ENCODE measurements at places on chromosomes 4 and X. TPM values are rescaled to one million over a fixed set of nuclear protein-coding genes. Genes with fewer than 3 reads are reported as not detected.

DNA sequence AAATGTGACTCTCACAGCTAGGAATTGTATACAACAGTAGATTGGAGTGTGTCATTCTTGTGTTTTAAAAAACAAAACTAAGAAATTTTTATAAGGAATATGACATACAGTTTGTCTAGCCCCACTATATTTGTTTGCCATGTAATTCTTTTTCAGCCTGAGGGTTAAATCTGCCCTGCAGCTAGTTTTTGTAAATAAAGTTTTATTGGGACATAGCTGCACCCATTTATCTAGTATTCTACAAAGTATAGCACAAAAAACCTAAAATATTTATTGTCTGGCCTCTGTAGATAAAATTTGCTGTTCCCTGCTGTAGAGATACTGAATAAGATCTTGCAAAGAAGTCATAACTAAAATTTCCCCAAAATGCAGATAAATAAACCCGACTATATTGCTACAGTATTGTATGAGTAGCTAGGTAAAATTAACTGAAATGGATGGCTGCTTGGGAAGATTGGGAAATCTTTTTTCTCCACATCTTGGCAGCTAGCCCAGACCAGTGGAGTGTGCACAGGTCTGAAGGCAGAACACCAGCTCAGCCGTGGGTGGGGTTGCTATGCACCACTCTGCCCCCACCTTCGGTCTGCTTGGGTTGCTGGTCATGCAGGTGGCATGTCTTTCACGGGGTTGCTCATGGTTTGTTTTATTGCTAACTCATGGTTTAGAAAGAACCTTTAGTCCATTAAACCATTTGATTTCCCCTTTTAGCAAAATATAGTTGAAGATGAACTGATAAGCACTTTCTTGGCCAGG lies 127.9 kb downstream of the KLHL8 start:
- no peak overlapping the region for H3K4me3 ChIP-seq
- peaks cover 3% of the 10 kb centered on the region for H3K4me1 ChIP-seq
- H3K27me3 ChIP-seq = no peaks in the 10 kb centered on the region
- no peak for DNase-seq
- no peaks in the 10 kb centered on the region for H3K36me3 ChIP-seq

DNA sequence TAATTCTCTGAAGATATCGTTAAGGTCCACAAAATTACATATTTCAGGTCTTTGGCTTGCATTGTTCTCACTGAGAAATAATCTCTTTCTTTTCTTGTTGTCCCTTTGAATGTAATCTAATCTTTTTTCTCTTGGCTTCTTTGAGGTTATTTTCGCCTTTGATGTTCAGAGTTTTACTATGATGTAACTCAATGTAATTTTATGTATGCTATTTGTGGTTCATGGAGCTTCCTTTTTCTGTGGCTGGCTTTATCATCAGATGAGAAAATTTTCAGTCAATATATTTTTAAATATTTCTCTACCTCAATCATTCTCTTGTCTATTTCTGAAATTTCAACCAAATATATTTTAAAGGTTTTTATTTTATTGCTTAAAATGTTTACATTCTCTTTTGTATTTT lies 672.2 kb downstream of the TRAM1L1 start:
- no peak overlapping the region for H3K27ac ChIP-seq
- no peak for DNase-seq
- H3K4me1 ChIP-seq = no peaks in the 10 kb centered on the region
- H3K36me3 ChIP-seq = no peaks in the 10 kb centered on the region
- no peaks in the 10 kb centered on the region for H3K27me3 ChIP-seq
- no peak overlapping the region for H3K4me3 ChIP-seq

DNA sequence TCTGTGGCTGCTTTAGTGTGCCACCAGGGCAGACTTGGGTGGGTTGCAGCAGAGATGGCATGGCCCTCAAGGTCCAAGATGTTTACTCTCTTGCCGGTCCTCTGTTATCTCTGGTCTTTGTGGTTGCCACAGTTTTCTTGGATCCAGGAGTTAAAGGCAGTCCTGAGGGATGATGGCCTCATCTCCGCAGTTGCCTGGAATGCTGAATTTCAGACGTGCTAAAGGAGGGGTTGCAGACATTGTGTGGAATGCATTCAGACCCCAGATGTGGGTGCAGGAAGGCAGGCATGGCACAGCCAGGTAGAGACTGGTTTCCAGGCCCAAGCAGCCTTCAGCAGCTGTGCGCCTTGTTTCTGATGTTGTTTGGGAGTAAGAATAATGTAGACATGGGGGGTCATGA lies 64.4 kb downstream of the TBL1X start:
- no peaks in the 10 kb centered on the region for H3K36me3 ChIP-seq
- H3K4me3 ChIP-seq = no peak overlapping the region

GRCh38 chrX:111164728-111165127 lies 68.7 kb downstream of the PAK3 start:
- DNase-seq = no peak
- no peaks in the 10 kb centered on the region for H3K4me1 ChIP-seq
- no peaks in the 10 kb centered on the region for H3K36me3 ChIP-seq
- no peak overlapping the region for H3K27ac ChIP-seq
- no peak overlapping the region for H3K4me3 ChIP-seq
- H3K27me3 ChIP-seq = no peaks in the 10 kb centered on the region

DNA sequence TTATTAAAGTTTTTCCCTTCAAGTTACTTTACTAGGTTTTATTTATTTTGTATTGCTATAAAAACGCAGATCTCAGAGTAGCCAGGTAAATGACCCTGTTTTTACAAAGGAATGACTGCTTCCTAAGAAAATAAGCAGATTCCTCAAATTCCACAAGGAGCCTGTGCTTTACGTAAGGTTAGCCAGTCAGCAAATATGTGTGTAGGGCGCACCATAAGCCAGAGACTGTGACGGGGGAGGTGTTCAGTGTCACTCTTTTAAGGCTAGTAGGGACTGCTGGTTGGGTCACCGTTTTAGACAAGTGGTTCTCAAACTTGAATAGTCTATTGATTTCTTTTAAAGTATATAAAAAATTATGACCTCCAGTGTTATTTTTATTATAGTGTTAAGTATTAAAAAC lies 119.9 kb downstream of the ANK2 start:
- no peak overlapping the region for H3K4me3 ChIP-seq
- H3K4me1 ChIP-seq = no peaks in the 10 kb centered on the region
- no peak for DNase-seq
- H3K27ac ChIP-seq = no peak overlapping the region

Gene CRLF2
- total RNA-seq = 0.67 TPM

DNA sequence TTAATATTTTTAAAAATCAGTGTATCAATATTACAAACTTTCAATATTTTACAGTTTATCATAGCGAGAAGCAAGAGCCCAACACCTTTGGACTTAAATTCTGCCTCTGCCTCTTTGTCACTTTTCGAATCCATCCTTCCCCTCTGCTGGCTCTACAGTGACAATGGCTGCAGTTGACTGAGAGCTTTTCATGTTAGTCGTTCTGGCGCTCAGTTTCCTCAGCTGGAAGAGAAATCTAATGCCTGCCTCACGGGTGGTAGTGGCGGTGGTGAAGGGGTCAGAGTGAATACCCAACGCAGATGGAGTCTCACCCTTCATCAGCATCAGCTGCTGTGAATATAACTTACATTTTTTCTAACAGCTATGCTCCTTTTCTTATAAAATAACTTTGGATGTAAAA lies 144.8 kb downstream of the NWD2 start:
- H3K4me1 ChIP-seq = no peaks in the 10 kb centered on the region
- H3K4me3 ChIP-seq = no peak overlapping the region
- no peaks in the 10 kb centered on the region for H3K27me3 ChIP-seq
- no peak for DNase-seq

Gene SMIM31
- total RNA-seq = not detected
